ENCODE measurements at places on chromosomes 7 and 10.

- no peak for DNase-seq
Observed at GRCh38 chr7:112497481-112497880, 16.7 kb downstream of the LSMEM1 start.

- no peak for DNase-seq
Observed at GRCh38 chr7:50327443-50327842, 22.9 kb downstream of the IKZF1 start.

GRCh38 chr7:86664486-86664885, 20.8 kb downstream of the GRM3 start:
- DNase-seq: no peak

- no peak for DNase-seq
Observed at GRCh38 chr10:30028738-30029030, 30.7 kb downstream of the JCAD start.

DNA sequence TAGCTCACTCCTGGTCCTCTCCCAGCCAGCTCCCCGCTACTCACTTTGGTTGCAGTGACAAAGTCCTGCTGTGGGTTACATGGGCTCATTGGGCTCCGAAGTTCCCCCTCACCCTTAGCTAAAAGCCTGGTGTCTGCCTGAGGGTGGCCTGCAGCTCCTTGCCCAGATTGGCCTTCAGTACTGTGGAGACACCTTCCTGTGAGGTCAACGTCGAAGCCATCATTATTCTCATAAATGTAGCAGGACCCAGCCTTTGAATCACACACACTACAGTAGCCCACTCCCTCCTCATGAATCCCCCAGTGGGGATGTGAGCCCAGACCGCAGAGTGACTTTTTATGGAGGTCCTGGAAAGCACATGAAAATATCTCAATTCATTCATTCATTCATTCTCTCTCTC, 10.5 kb downstream of the MBL2 start:
- no peak for DNase-seq

GRCh38 chr7:108716783-108717182, 147.1 kb downstream of the DNAJB9 start:
- no peak for DNase-seq

DNA sequence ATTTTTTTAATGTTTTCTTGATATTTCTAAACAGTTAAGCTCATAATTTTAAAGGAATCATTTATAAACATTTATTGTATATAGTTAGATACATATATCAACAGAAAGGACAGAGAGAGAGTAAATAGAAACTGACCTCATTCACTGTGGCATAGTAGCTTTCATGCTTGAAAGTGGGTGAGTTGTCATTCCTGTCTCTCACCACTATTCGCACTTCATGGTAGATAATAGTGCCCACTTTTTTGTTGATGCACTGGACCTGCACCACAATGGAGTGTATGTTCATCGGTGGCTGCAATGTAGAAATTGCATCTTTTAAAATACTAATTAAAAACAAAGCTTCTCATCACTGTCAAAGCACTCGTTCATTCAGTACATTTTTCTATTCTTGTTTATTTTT, 432.0 kb downstream of the PCDH15 start:
- DNase-seq: no peak

GRCh38 chr7:1547777-1548437, 8.1 kb downstream of the TMEM184A start:
- no peak for DNase-seq

DNA sequence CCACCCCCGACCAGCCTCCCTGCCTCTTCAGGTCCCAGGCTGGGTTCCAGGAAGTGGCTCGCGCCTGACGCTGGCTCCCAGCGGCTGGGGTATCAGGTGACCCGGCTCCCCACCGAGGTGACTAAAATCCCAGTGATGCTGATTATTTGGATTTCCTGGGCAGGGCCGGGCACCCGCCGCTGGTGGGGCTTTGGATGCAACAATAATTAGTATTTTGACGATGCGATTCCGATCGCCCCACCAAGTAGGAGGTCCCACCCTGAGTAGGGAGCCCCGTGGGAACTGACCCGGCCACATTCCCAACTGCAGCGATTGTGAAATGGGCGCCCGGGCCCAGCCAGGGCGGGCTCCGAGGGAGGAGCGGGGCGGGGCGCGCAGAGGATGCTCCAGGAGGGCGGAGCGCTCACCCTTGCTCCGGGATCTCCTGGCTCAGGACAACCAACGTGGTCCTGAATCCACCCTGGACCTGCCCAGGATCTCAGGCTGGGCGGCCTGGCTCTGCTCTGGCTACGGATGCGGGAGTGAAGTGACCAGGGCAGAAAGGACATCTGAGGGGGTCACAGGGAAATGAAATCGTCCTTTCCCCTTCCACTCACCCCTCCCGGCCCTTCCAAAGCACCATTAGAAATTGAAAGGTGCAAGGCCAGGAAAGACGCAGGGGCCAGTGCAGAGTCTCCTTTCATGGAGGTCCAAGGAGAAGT, 32.6 kb downstream of the DUSP5 start:
- no peak for DNase-seq

- DNase-seq: no peak
Observed at GRCh38 chr7:22201186-22201880, 155.6 kb downstream of the RAPGEF5 start.

Data from stimulated activated CD8-positive, alpha-beta memory T cell treated with anti-CD3 and anti-CD28 coated beads, Interleukin-7, amount 100 ng/mL, for 1 hour (primary cell).